ENCODE measurements at places on chromosomes 6 and 20. TPM values are rescaled to one million over a fixed set of nuclear protein-coding genes. Genes with fewer than 3 reads are reported as not detected.
A peak's percentile ranks its signal among the peaks of the same experiment; 100 is the strongest.

GRCh38 chr20:63890201-63890576, 4.7 kb upstream of the DNAJC5 start:
- peaks cover 7% of the 10 kb centered on the region for H3K4me1 ChIP-seq
- DNase-seq: peak; percentile 34
- H3K4me3 ChIP-seq: no peak overlapping the region
- no peaks in the 10 kb centered on the region for H3K27me3 ChIP-seq

The PAX1 gene
- not detected for polyA plus RNA-seq

GRCh38 chr6:87251225-87251624, 71.2 kb upstream of the SMIM8 start:
- DNase-seq: no peak
- H3K4me3 ChIP-seq: no peak overlapping the region
- H3K27ac ChIP-seq: no peak overlapping the region
- H3K27me3 ChIP-seq: no peaks in the 10 kb centered on the region

The ATRN gene
- 9.9 TPM for polyA plus RNA-seq

- H3K4me3 ChIP-seq: no peak overlapping the region
- H3K27me3 ChIP-seq: no peaks in the 10 kb centered on the region
- no peak for DNase-seq
- peaks cover 9% of the 10 kb centered on the region for H3K4me1 ChIP-seq
- H3K36me3 ChIP-seq: peaks cover 70% of the 10 kb centered on the region
These were observed 10.3 kb downstream of the VEGFA start for GRCh38 chr6:43780293-43780692.

- no peak for DNase-seq
- no peaks in the 10 kb centered on the region for H3K27me3 ChIP-seq
- H3K4me3 ChIP-seq: no peak overlapping the region
- H3K4me1 ChIP-seq: no peaks in the 10 kb centered on the region
- no peak overlapping the region for H3K27ac ChIP-seq
- no peaks in the 10 kb centered on the region for H3K36me3 ChIP-seq
These were observed 23.6 kb downstream of the THEMIS start for GRCh38 chr6:127877231-127877630.

The HFE gene
- polyA plus RNA-seq: 8.6 TPM

DNA sequence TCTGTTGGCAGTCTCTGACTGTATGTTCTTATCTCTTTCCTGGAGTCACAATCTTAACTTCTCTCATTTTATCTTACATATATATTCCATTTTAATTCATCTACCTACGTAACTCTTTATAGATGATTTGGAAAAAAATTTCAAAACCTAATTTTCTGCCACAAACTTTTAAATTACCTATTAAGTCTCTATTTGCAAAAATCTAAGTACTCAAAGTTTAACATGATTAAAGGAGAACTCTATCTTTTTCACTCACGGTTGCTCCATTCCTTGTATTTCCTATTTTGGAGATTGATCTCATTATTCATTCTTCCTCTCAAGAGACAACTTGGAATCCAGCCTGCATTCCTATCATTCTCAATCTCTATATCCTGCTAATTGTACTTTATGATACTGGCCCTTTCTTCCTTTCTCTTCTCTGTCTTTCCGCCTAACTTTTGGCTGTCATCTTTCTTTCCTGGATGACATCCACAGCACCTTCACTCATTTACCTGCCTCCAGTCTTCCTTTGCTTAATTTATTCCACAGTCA, 1071.1 kb upstream of the CITED2 start:
- H3K4me1 ChIP-seq: peaks cover 22% of the 10 kb centered on the region
- H3K27ac ChIP-seq: peak overlapping the region; percentile 2
- no peaks in the 10 kb centered on the region for H3K36me3 ChIP-seq
- H3K4me3 ChIP-seq: no peak overlapping the region
- DNase-seq: peak; percentile 60

- no peaks in the 10 kb centered on the region for H3K36me3 ChIP-seq
- no peak overlapping the region for H3K4me3 ChIP-seq
- no peak for DNase-seq
- H3K27ac ChIP-seq: no peak overlapping the region
- H3K27me3 ChIP-seq: no peaks in the 10 kb centered on the region
- no peaks in the 10 kb centered on the region for H3K4me1 ChIP-seq
These were observed 6.6 kb upstream of the GFRAL start for GRCh38 chr6:55320696-55321086.

- no peaks in the 10 kb centered on the region for H3K27me3 ChIP-seq
- DNase-seq: no peak
- H3K4me1 ChIP-seq: no peaks in the 10 kb centered on the region
- no peak overlapping the region for H3K27ac ChIP-seq
- no peak overlapping the region for H3K4me3 ChIP-seq
- no peaks in the 10 kb centered on the region for H3K36me3 ChIP-seq
These were observed 171.5 kb upstream of the GRIK2 start for GRCh38 chr6:101222007-101222406.

DNA sequence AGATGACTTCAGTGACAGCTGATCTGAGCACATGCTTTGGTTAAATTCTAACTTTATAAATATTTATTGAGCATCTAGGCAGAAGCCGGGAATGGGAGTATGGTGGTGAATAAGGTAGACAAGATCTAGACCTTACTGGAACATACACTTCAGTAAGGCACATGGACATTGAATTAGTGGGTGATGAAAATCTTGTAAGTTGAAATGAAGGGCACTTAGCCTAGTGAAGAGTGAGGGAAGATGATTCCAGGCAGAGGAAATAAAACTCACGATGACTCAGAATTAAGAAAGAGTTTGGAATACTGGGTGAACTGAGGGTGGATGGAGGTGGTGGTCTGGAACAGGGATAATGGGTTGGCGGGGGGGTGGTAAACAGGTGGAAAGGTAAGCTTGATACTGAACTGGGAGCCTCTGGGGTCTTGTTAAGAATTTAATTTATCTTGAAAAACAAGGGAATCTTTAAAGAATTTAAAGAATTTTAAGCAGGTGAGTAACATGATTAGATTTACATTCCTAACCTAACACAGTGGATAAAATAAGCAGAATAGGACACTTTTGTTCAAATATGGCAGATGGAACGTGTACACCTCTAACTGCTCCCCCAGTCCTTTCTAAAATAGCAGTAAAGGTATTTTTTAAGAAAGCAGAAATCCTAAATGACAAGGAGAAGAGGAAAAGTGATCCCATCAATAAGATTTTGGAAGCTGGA, 75.2 kb upstream of the ARHGAP18 start:
- H3K36me3 ChIP-seq: no peaks in the 10 kb centered on the region
- DNase-seq: peak; percentile 55
- peaks cover 16% of the 10 kb centered on the region for H3K4me1 ChIP-seq
- H3K27ac ChIP-seq: no peak overlapping the region

The PKHD1 gene
- polyA plus RNA-seq: not detected

- H3K4me1 ChIP-seq: no peaks in the 10 kb centered on the region
- DNase-seq: no peak
- H3K27ac ChIP-seq: no peak overlapping the region
- no peaks in the 10 kb centered on the region for H3K36me3 ChIP-seq
- no peak overlapping the region for H3K4me3 ChIP-seq
These were observed 121.4 kb upstream of the RREB1 start for GRCh38 chr6:6986344-6986743.

The LRRC73 gene
- polyA plus RNA-seq: 1.0 TPM

DNA sequence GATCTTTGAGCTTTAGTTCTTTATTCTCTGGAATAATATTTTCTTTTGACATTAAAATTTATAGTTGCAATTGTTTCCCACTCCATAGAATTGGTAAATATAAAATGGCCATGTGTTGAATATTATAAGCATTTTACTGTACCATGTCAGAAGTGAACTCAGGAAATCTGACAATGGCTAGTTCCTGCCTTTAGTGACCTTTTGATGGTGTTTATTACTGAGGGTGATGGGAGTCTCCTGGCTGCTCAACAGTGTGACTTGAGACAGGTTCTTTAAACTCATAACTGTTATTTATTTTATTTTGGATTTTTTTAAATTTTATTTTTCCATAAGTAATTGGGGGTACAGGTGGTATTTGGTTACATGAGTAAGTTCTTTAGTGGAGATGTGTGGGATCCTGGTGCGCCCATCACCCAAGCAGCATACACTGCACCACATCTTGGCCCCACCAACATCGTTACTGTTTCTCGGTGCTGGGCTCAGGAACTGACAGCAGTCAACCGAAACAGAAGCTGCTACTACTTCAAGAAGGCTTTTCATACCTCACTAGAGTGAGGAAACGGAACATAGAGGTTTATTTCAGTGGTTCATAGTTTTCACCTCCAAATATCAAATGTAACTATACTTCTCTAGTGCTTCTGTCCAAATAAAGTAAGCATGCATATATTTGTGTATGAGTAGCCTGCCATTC, 90.4 kb downstream of the PLEKHG1 start:
- H3K4me1 ChIP-seq: no peaks in the 10 kb centered on the region
- H3K36me3 ChIP-seq: no peaks in the 10 kb centered on the region
- no peak for DNase-seq
- H3K27me3 ChIP-seq: no peaks in the 10 kb centered on the region

- no peak overlapping the region for H3K4me3 ChIP-seq
- H3K4me1 ChIP-seq: peaks cover 70% of the 10 kb centered on the region
These were observed 21.9 kb downstream of the ATXN1 start for GRCh38 chr6:16739329-16739801.

DNA sequence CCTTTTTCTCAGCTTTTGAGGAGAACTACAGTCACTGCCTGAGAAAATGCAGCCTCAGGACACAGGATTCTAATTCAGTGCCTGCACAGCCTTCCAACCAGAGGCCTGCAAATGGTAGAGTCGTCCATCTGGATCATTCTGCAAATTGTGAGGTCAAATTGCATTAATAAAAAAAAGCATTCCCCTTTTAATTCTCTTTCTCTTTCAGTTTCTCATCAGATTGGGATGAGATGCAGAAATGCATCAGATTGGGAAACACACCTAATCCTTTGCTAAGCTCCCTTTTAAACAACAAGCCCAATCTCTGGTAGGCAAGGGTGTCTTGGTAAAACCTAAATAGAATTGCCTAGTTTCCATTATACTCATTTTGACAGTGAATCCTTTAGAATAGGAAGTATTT, 838.8 kb downstream of the MAFB start:
- H3K4me1 ChIP-seq: peaks cover 64% of the 10 kb centered on the region
- H3K36me3 ChIP-seq: no peaks in the 10 kb centered on the region
- H3K4me3 ChIP-seq: no peak overlapping the region
- H3K27ac ChIP-seq: peak overlapping the region; percentile 90
- no peaks in the 10 kb centered on the region for H3K27me3 ChIP-seq

GRCh38 chr20:6034134-6034969, 19.5 kb downstream of the LRRN4 start:
- H3K4me3 ChIP-seq: no peak overlapping the region
- H3K4me1 ChIP-seq: peaks cover 5% of the 10 kb centered on the region
- H3K36me3 ChIP-seq: peaks cover 36% of the 10 kb centered on the region
- no peaks in the 10 kb centered on the region for H3K27me3 ChIP-seq

GRCh38 chr6:149779644-149779963, 30.1 kb downstream of the PCMT1 start:
- H3K27me3 ChIP-seq: no peaks in the 10 kb centered on the region
- H3K4me1 ChIP-seq: no peaks in the 10 kb centered on the region
- H3K27ac ChIP-seq: no peak overlapping the region
- no peak overlapping the region for H3K4me3 ChIP-seq
- peaks cover 45% of the 10 kb centered on the region for H3K36me3 ChIP-seq
- DNase-seq: peak; percentile 8

The MOG gene
- not detected for polyA plus RNA-seq

The IL20RA gene
- polyA plus RNA-seq: not detected

The PRND gene
- not detected for polyA plus RNA-seq

DNA sequence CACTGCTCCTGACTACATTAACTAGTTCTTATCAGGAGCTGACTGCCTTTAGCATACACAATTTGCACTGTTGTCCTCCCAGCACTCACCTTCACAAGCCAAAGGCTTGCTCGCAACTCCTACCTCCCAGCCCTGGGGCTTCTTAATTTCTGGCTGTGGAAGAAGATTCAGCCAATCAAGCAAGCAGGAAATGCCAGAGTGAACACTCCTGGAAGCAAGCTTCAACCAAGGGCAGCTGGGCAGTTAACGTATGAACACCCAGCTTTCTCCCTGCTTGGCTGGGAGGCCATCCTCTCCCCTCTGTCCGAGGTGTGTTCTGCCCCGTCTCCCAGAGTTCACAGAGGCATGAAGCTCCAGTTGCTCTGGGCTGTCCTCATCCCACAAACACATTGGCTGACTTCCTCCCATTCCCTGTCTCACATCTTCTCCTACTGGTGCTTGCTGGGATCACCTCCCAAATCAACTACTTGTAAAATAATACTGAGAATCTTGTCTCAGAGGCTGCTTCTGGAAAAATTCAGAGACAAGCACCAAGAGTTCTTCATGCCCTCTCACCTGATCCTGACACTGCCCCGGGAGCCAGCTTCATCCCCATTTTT, 15.3 kb upstream of the SRSF6 start:
- H3K4me1 ChIP-seq: 0 out of 2 replicates have a peak, but pooled peaks cover 3% of the 10 kb centered on the region
- no peak overlapping the region for H3K4me3 ChIP-seq
- no peaks in the 10 kb centered on the region for H3K27me3 ChIP-seq
- no peak overlapping the region for H3K27ac ChIP-seq
- DNase-seq: peak; percentile 42

GRCh38 chr6:139927742-139928305, 553.4 kb upstream of the CITED2 start:
- no peaks in the 10 kb centered on the region for H3K36me3 ChIP-seq
- H3K4me3 ChIP-seq: no peak overlapping the region
- peaks cover 16% of the 10 kb centered on the region for H3K4me1 ChIP-seq

The TGM3 gene
- polyA plus RNA-seq: 0.25 TPM

- no peaks in the 10 kb centered on the region for H3K4me1 ChIP-seq
- no peak for DNase-seq
- no peaks in the 10 kb centered on the region for H3K27me3 ChIP-seq
- no peak overlapping the region for H3K4me3 ChIP-seq
- H3K36me3 ChIP-seq: no peaks in the 10 kb centered on the region
- H3K27ac ChIP-seq: no peak overlapping the region
These were observed 847.0 kb downstream of the PHF3 start for GRCh38 chr6:64482631-64483030.

DNA sequence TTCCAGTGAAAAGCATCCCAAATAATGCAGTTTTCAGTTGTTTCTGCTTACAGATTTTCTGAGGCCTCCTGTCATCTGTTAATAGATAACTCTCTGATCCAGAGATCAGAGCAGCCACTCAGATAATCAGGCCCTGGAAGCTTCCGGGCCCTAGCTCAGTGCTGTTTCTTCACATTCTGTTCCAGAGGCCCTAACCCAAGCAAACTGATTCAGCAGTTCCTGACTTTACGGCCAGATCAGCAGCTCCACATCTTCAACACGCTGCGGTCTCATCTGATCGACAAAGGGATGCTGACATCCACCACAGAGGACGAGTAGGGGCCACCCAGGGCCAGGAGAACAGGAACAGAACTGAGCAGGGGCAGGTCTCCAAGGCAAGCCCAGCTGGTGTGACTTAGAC, 63.1 kb downstream of the CDS2 start:
- no peaks in the 10 kb centered on the region for H3K27me3 ChIP-seq
- DNase-seq: no peak
- H3K4me3 ChIP-seq: no peak overlapping the region
- H3K36me3 ChIP-seq: 0 out of 2 replicates have a peak, but pooled peaks cover 5% of the 10 kb centered on the region
- H3K27ac ChIP-seq: no peak overlapping the region
